Activated naive CD4-positive, alpha-beta T cell treated with anti-CD3 and anti-CD28 coated beads, Interleukin-2, amount 50 U/mL, for 16 hours (primary cell): ENCODE measurements at places on chromosomes 5 and 9.

GRCh38 chr5:134133995-134134541 lies 19.6 kb downstream of the TCF7 start:
- no peak for DNase-seq

GRCh38 chr5:57007344-57007743 lies 55.4 kb upstream of the MIER3 start:
- no peak for DNase-seq

DNA sequence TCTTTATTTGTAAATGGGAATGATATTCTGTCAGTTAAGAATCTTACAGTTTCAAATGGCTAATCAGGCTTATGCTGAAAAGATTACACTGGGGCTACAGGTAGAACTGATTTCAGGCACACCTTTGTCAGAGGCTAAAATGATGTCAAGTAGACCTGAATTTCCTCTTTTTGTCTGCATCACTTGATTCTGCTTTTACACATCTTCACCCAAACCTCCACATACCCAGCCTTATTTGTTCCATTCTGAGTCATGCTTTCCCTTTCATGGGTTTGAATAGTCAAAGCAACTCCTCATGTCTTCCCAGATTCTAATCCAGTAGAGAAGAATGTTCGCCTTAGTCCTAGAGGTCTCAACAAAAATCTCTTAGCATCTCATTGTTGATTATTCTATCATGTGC lies 156.4 kb downstream of the CWC27 start:
- no peak for DNase-seq

DNA sequence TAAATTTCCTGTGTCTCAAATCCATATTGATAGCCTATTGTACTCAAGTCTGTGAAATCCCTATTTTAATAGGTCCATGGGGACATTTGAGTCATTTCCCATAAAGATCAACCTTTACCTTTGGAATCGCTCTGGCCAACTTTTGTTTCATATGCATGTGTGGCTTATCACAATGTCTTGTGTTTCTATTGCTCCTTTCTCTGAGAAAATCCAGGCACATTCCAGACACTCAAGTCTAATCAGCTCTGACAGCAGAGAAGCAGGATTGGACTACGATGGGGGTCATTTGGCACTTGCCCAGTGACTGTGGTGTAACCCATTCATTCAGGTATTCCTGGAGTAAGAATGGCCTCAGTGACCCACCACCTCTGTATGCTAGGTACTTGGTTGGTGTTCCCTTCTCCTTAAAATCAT lies 48.4 kb downstream of the ACTBL2 start:
- DNase-seq: no peak

DNA sequence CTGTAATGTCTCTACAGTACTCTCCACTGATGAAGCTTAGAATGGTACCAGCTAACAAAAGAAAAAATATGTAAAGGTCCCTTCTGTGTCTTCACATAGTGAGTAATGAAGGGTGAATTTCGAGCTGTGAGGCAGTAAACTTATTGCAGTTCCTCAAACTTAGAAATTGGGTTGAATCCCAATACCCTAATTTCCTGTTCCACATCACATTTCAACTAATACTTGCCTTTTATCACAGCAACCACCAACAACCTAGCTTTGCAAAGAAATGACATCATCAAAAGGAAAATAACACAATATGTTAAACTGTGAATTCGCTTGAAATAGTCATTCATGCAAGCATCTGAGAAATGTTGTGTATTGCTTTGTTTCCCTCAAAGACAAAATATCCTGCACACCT lies 9.4 kb upstream of the TNFAIP8 start:
- no peak for DNase-seq

GRCh38 chr5:161600156-161600555 lies 53.6 kb upstream of the GABRB2 start:
- no peak for DNase-seq

GRCh38 chr5:94928891-94929290 lies 310.4 kb downstream of the SLF1 start:
- DNase-seq: no peak

DNA sequence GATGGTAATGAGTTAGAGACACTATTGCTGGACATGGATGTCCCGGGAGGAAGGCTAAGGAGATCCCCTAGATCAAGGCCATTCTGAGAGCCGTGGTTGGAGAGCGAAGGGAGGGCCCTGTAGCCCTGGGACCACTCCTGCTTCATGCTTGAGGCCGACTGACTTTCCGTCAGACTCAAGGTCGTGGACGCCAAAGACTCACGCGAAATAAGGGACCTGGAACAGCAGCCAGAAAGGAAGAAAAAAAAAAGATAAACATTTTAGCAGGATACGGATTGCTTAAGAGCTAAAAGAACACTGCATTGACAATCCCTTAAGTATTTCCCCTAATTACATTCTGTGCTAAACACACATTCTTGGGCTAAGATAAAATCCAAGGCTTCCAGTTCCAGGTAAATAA lies 181.2 kb downstream of the GLIS3 start:
- no peak for DNase-seq

- DNase-seq: no peak
Observed at GRCh38 chr9:82599336-82599949, 463.5 kb downstream of the RASEF start.

- DNase-seq: no peak
Observed at GRCh38 chr5:16732356-16732755, 115.6 kb upstream of the RETREG1 start.

DNA sequence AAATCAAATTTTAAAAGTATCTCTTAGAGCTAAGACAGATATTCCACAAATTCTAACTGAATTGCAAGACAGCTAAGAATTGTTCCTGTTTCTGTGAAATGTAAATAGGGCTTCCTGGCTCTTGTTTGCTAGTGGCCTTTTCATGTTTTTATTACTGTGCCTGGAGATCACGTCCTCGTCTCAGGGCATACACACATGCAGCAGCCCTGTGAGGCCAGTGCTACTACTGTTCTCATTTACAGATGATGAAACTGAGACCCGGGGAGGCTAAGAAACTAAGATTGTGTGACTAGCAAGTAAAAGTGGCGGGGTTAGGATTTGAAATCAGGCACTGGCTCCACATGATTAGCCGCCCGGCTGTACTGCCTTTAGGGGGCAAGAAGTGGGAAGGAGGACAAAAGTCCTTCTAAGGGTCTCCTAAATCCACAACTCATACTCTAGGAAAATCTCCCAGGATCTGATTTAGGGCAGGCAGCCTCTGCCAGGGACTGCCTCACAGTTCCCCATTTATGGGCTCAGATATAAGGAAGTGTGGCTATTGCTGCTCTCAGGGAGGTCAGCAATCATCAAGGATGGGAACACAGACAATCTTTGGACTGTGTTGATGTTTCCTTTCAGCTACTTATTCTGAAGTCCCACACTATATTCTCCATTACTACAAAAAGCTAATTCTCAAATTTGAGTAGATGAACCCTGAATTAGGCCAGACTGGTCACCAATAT lies 7.9 kb downstream of the PRUNE2 start:
- no peak for DNase-seq

DNA sequence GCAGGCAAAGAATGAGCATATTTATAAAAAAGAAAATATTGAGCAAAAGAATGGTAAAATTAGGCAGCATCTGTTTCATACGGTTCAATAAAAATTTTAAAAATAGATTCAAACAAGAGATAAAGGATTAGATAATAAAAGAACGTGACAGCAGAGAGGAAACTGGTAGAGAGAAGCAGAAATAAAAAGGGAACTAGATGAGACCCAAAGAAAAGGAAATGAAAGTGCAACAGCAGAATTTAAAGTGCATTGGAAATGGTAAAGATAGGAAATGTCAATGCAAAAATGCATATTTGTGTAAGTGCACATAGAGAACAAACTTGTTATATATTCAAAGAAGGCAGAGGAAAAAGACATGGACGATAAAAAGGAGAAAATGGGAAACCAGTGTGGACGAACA lies 70.2 kb downstream of the SUSD1 start:
- DNase-seq: no peak

DNA sequence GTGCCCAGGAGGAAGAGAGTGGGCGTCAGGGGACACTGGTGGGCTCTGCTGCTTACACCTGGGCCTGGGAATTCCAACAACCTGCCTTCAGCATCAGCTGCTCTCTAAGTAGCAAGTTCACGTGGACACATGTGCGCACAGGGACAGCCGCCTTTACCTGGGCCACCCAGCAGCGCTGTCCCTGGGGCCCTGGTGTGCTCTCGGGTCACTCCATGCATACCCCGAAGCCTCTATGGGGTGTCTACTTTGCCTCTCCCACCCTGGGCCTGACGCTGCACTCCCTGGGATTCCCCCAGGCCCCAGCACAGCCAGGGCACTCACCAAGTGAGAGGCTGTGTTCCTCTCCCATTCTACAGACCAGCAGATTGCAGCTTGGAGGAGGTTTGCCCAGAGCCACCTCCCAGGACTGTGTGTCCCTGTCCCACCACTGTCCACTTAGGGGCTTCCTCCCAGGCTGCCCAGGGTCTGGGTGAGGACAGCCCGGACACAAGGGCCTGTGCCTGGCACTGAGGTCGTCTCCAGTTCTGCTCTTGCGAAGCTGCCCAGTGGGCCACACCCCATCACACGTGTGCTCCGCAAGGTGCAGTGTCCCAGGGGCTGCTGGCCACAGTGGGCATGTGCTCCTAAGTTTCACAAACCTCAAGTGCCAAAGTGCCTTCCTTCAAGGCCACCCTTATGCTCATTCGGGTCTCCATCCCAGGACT lies 5.9 kb downstream of the NINJ1 start:
- no peak for DNase-seq

DNA sequence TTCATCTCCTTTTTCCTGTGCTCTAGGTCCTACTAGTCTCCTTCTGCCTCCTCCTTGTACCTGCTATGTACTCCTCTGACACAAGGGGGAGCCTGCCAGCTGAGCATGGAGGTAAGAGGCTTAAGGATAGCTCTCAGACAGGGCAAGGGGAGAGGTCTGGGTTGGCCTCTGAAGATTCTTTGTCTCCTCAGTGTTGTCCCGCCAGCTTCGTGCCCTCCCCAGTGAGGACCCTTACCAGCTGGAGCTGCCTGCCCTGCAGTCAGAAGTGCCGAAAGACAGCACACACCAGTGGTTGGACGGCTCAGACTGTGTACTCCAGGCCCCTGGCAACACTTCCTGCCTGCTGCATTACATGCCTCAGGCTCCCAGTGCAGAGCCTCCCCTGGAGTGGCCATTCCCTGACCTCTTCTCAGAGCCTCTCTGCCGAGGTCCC lies 3.8 kb downstream of the CREB3 start:
- DNase-seq: peak; percentile 66

DNA sequence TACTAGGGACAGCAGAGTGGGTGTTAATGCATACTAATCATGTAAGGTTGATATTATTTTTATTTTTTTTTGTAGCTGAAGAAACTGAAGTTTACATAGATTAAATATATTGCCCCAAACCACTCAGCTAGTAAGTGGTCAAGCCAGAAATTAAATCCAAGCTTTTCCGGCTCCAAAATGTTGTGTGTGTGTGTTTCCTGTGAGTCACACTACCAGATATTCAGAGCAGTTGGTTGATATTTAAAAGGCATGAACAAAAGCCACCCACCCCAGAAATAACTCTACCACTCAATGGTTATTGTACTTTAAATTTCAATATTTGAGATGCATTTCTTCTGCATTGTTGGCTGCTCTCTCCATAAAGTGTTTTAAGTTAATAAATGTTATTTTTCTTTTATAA lies 29.5 kb downstream of the KCNN2 start:
- DNase-seq: no peak

- no peak for DNase-seq
Observed at GRCh38 chr9:127216210-127216887, 48.2 kb upstream of the GARNL3 start.

GRCh38 chr5:72154076-72154756 lies 46.9 kb downstream of the MAP1B start:
- DNase-seq: no peak

- no peak for DNase-seq
Observed at GRCh38 chr9:121160025-121160424, 41.6 kb downstream of the RAB14 start.

- DNase-seq: no peak
Observed at GRCh38 chr5:141570655-141571054, 48.1 kb downstream of the DIAPH1 start.

- no peak for DNase-seq
Observed at GRCh38 chr5:180199390-180199789, 9.6 kb downstream of the RASGEF1C start.

- no peak for DNase-seq
Observed at GRCh38 chr5:57033503-57033902, 81.6 kb upstream of the MIER3 start.

GRCh38 chr9:73916016-73916673 lies 581.0 kb upstream of the RORB start:
- no peak for DNase-seq

DNA sequence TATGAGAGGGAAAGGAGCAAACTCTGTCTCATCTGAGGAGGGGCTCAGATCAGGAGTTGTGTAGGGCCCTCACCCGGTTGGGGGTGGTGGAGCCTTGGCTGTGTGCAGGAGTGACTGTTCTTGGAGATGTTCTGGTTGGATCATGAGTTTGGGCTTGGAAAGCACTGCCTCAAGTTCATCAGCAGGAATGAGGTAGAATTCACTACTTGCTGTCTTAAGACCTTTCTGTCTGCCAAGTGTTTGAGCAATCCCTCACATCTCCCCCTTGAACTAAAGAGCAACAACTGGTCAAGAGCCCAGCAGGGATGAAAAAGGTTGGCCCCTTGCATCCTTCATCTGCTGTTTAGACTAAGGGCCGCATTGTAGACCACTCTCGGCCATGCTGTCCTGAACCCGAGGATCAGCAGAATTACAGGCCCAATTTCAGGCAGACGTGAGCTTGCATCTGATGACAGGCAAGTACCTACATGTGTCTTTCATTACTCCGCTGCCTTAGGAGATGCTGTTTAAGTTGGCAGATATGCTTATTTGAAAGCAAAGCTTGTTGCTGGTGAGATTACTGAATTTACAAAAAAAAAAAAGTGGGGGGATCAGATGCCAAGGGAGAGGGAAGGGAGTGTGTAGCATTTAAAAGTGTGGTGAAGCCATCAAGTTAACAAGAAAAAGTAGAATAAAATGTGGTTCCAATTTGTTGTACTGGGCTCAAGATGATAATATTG lies 36.4 kb downstream of the PIK3R1 start:
- no peak for DNase-seq

GRCh38 chr9:100322954-100323536 lies 29.7 kb downstream of the TEX10 start:
- peak; percentile 13 for DNase-seq

- DNase-seq: no peak
Observed at GRCh38 chr9:87567571-87567970, 69.9 kb downstream of the DAPK1 start.

GRCh38 chr5:74239261-74239660 lies 401.3 kb downstream of the ENC1 start:
- no peak for DNase-seq

GRCh38 chr9:88536951-88537760 lies 2.2 kb downstream of the NXNL2 start:
- DNase-seq: no peak

DNA sequence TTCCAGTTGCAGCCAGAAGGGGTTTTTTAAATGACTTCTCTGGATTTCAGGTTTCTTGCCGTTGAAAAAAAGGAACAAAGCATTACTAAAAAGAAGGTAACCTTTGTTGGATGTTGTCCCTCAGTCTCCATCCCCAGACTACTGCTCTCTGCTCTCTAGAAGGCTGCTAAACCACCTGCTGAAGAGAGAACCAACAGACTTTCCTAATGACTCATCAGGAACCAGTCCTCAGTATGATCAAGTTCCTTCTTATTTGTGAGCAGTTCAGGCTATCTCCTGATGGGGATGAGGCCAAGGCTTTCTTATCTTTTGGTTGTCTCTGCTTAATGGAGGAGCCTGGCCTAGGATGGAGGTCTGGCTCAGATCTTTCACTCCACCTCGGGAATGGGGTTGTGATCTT lies 4.1 kb downstream of the KIF4B start:
- no peak for DNase-seq
